ENCODE measurements at places on chromosomes 4 and X. TPM values are rescaled to one million over a fixed set of nuclear protein-coding genes. Genes with fewer than 3 reads are reported as not detected.

Gene PAGE3
- polyA plus RNA-seq = not detected

Gene GAB3
- polyA plus RNA-seq = 0.33 TPM

Gene TCEAL8
- 84.7 TPM for polyA plus RNA-seq

DNA sequence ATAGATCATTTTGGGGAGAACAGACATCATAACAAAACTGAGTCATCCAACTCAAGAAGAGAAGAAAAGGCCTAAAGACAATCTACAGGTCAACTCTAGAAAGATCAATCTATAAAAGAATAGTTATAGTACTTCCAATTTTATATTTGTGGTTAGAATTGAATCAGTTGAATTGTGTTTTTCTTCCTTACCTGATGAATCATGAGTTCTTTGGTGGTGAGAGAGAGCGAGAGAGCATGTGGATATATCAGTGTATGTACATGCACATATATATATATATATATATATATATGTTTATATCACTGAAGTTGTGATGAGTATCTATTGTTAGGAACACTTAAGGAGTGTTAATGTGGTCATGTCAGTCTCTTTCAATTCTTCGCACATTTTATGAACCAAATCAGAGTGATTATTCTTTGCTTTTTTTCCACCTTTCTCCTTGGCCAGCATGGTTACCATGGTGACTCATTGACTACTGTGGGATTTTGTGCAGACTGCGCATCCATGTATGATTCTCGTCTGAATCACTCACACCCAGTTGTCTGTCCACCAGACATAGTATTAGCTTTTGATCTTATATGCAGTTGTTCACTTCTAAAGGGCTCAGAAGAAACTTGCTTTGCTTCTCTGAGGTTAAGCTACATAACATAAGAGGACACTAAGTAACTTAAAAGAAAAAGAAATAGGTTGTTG lies 90.4 kb upstream of the RAB40AL start:
- H3K27ac ChIP-seq = peak overlapping the region; percentile 39
- H3K36me3 ChIP-seq = no peaks in the 10 kb centered on the region
- DNase-seq = no peak
- peaks cover 8% of the 10 kb centered on the region for H3K4me1 ChIP-seq

DNA sequence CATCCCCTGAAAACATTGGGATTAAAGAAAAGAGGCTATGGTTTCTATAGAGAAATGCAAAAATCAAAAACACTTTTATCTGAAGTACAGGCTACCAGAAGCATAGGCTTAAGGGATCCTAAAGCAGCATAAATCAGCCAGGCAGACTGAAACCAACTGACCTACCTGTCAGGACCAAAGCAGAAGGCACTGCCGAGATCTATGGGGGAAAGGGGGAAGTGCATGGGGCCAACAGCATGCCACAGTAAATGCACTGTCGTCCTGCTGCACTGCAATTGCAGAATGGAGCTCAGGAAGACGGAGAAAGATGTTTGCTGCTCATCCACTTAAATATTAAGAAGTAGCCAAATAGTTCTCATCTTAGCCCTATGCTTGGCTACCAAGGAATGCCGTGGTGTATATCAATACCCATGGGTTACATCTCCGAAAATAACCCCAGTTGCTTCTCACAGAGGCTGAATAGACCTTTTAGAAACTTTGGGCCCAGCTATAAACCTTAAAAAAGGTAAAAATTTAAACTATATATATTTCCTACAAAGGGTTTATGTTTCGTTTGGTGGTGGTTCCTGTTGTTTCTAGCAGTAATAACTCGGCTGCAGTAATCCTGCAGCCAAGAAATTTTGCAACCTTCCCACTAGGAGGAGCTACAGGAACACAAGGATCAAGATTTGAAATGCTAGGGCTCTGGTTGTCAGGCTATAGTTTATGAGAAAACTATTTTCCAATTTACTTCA lies 312.2 kb upstream of the DIAPH2 start:
- H3K36me3 ChIP-seq = no peaks in the 10 kb centered on the region
- H3K27ac ChIP-seq = no peak overlapping the region
- no peaks in the 10 kb centered on the region for H3K4me1 ChIP-seq
- no peak overlapping the region for H3K4me3 ChIP-seq

DNA sequence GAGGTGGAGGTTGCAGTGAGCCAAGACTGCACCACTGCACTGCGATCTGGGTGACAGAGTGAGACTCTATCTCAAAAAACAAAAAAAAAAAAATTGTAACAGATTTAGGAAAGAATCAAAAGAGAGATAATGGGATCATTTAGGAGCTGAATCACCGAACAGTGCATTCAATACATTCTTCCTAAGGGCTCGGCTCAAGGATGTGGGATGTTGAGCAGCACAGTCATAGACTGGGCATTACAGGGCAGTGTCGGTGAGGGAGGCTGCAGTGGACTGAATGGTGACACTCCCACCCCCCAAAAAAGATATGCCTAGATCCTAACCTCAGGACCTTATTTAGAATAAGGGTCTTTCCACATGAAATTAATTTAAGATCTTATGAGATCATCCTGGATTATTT lies 70.0 kb downstream of the EVC2 start:
- H3K4me1 ChIP-seq = peaks cover 49% of the 10 kb centered on the region
- H3K27ac ChIP-seq = peak overlapping the region; percentile 74
- peaks cover 10% of the 10 kb centered on the region for H3K36me3 ChIP-seq
- H3K4me3 ChIP-seq = no peak overlapping the region
- no peaks in the 10 kb centered on the region for H3K27me3 ChIP-seq

DNA sequence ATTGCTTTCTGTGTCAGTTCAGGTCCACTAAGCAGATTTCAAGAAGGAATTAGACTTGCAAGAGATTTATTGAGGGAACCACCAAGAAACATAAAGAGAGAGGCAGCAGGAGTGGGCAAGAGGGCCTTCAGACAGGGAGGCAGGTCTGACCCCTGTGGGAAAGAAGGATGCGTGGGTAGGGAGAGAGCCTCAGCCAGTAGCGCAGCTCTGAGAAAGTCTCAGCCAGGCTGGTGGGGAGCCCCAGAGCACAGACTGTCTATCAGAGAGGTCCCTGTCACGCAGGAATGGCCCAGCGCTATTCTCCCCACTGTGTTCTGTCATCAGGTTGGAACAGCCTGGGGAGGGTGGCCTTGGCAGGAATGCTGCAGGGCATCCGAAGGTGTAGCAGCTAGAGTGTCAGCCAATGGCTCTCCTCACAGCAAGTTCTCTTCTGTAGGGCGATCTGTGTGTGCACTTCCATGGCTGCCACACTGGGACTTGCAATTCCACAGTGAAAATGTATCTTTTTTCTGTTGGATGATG lies 48.0 kb downstream of the OTC start:
- no peak overlapping the region for H3K27ac ChIP-seq
- H3K4me1 ChIP-seq = no peaks in the 10 kb centered on the region
- no peak overlapping the region for H3K4me3 ChIP-seq
- no peaks in the 10 kb centered on the region for H3K36me3 ChIP-seq
- no peak for DNase-seq

Gene GPR34
- not detected for polyA plus RNA-seq

DNA sequence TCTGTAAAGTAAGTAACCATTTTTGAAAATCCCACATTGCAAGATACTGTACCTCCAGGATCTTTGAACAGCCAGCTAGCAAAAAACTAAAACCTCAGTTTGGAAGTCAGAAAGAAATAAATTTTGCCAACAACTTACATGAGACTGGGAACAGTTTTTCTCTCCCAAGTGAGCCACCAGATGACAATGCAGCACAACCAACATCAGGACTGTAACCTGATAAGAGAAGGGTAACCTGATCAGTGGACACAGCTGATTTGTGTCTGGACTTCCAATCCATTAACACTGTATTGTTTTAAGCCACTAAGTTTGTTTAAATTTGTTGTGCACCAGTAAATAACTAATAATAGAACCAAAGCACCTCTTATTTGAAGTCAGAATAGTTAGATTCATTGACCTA lies 923.3 kb downstream of the FAT4 start:
- no peak for DNase-seq
- no peak overlapping the region for H3K4me3 ChIP-seq
- H3K27me3 ChIP-seq = no peaks in the 10 kb centered on the region
- no peaks in the 10 kb centered on the region for H3K4me1 ChIP-seq
- no peaks in the 10 kb centered on the region for H3K36me3 ChIP-seq
- H3K27ac ChIP-seq = no peak overlapping the region

GRCh38 chr4:177568931-177569330 lies 126.7 kb upstream of the AGA start:
- H3K27me3 ChIP-seq = no peaks in the 10 kb centered on the region
- H3K27ac ChIP-seq = no peak overlapping the region
- no peaks in the 10 kb centered on the region for H3K36me3 ChIP-seq
- peaks cover 4% of the 10 kb centered on the region for H3K4me1 ChIP-seq

DNA sequence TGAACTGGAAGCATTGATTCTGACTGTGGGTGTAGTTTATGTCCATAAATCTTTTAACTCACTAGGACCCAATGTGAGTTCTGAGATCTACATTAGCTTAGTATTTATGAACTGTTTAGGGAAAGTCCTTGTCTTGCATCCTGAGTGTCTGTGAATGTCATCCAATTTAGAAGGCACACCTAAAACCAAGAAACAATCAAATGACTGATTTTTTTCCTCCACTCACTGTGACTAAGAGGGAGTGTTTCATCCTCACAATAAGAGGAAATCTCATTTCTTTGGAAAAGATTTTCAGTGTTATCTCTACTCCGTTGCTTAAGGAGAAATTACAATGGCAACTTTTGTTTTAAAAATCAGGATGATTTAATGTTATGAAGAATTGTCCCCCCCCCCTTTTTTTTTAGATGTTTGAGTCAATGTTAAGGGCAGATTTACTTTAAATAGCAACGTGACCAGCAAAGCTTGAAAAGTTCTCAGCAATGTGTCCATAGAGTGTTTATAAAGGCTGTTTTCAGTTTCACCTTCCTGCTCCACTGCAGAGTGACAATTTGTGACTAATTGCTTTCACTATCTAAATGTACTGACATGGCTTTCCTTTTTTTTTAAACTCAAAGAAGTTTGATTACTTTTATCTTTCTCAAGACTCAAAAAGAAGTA lies 173.0 kb downstream of the SPCS3 start:
- no peaks in the 10 kb centered on the region for H3K36me3 ChIP-seq
- no peak for DNase-seq
- no peaks in the 10 kb centered on the region for H3K27me3 ChIP-seq
- no peak overlapping the region for H3K4me3 ChIP-seq
- no peaks in the 10 kb centered on the region for H3K4me1 ChIP-seq
- H3K27ac ChIP-seq = no peak overlapping the region

DNA sequence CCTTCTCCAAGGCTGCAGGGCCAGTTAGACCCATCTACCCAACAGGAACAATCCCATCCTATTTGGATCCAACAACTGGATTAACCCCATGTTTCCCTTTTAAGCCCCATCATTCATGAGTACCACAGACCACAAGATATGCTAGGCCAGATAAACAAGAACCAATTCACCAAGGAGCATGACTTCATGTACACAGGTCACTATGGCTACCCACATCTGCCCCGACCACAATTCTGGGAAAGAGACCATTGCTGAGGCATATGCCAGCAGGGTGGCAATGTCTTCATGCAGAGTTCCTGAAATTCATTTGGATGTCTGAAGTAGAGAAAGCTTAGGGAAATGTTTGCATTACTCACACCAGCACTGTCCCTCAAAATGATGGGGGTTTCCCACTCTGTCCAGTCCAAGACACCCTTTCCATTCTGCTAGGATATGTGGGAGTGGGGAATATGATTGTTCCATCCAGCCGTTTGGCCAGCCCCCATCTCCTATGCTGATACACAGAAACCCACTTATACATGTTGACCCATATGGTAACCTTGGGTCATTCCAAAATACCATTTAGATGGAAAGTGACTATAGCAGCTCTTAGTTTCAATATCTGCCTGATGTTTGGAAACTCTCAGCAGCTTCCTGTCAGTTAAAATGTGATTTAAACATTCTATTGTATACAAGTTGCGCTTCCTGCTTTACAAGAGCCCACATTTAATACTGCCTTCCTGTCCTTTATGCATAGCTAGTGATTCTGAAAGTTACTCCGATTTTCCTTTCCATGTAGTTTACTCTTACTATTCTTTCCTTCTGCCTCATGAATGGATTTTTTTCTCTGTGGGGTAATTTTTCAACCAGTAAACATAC lies 129.0 kb downstream of the AMMECR1 start:
- H3K36me3 ChIP-seq = no peaks in the 10 kb centered on the region
- no peaks in the 10 kb centered on the region for H3K27me3 ChIP-seq
- H3K27ac ChIP-seq = no peak overlapping the region
- DNase-seq = no peak

GRCh38 chr4:76856243-76857073 lies 41.5 kb downstream of the SOWAHB start:
- no peak overlapping the region for H3K27ac ChIP-seq
- no peaks in the 10 kb centered on the region for H3K36me3 ChIP-seq
- no peak overlapping the region for H3K4me3 ChIP-seq
- no peaks in the 10 kb centered on the region for H3K27me3 ChIP-seq
- no peaks in the 10 kb centered on the region for H3K4me1 ChIP-seq
- DNase-seq = no peak

DNA sequence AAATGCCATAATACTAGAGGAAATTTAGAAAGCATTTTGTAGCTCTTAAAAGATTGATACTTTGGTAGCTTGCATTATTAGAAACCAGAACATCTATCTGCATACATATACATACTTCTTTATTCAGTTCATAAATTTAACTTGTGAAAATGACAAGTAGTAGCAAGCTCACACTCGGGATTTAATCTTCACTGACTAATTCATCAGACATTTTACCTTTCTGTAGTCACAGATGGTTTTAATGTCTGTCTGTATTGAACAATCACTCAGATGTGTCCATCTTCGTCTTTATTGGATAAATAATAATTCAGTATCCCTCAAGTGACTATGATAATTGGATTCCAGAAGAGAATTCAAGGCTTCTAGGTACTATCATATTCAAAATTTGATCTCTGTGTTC lies 232.3 kb downstream of the TENM3 start:
- no peak overlapping the region for H3K27ac ChIP-seq
- no peaks in the 10 kb centered on the region for H3K27me3 ChIP-seq
- H3K4me1 ChIP-seq = peaks cover 7% of the 10 kb centered on the region
- no peak for DNase-seq

DNA sequence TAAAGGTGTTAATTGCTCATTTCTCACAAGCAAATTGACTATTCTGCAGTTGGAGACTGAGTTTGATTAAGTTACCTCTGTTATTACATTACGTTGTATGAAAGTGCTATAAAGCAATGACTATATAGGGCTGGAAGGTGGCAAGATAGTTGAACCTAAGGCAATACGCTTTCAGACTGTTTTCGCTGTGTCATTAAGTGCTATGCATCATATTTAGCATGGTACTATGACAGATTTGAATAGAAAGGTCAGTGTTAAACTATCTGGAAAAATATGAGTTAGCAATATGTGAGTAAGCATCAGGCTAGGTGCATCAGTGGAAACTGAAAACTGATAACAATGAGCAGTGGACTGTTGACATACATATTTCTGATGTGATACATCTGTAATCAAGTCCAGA lies 206.0 kb upstream of the ARHGAP24 start:
- H3K27me3 ChIP-seq = no peaks in the 10 kb centered on the region
- DNase-seq = no peak
- H3K27ac ChIP-seq = no peak overlapping the region
- no peaks in the 10 kb centered on the region for H3K4me1 ChIP-seq

- no peaks in the 10 kb centered on the region for H3K36me3 ChIP-seq
- peak overlapping the region; percentile 85 for H3K4me3 ChIP-seq
- no peak for DNase-seq
- peaks cover 31% of the 10 kb centered on the region for H3K4me1 ChIP-seq
- H3K27ac ChIP-seq = peak overlapping the region; percentile 77
- no peaks in the 10 kb centered on the region for H3K27me3 ChIP-seq
Observed at GRCh38 chr4:83285055-83285407, 433 bp upstream of the COQ2 start.

- H3K4me3 ChIP-seq = no peak overlapping the region
- H3K27me3 ChIP-seq = no peaks in the 10 kb centered on the region
- DNase-seq = no peak
- H3K27ac ChIP-seq = no peak overlapping the region
Observed at GRCh38 chr4:173777921-173778320, 247.9 kb upstream of the HAND2 start.

- no peaks in the 10 kb centered on the region for H3K27me3 ChIP-seq
- peaks cover 17% of the 10 kb centered on the region for H3K4me1 ChIP-seq
- no peak for DNase-seq
- peak overlapping the region; percentile 89 for H3K4me3 ChIP-seq
- no peak overlapping the region for H3K27ac ChIP-seq
Observed at GRCh38 chrX:119604766-119605463, 1.3 kb downstream of the NKRF start.

Measured in keratinocyte (primary cell).